ENCODE measurements at places on chromosomes 3 and 15.

DNA sequence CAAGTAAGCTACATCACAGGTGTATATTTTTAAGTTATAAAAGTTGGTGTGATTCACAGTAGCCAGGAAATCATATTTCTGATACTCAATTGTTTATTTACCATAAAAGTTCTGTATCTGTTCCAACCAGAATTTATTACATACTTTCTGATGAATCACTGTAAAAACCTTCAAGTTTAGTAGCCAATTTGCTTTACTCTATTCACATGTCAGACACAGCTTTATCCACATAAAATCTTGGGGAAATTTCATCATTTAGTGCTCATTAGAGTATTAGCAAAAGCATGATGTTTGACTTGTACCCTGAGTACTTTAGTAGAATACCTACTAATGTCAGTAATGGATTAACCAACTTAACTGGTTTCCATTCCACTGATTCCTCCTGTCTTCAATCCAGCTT, 249.8 kb downstream of the POLQ start:
- DNase-seq: no peak

- DNase-seq: no peak
Measured at GRCh38 chr3:172219750-172220149, 180.4 kb downstream of the FNDC3B start.

DNA sequence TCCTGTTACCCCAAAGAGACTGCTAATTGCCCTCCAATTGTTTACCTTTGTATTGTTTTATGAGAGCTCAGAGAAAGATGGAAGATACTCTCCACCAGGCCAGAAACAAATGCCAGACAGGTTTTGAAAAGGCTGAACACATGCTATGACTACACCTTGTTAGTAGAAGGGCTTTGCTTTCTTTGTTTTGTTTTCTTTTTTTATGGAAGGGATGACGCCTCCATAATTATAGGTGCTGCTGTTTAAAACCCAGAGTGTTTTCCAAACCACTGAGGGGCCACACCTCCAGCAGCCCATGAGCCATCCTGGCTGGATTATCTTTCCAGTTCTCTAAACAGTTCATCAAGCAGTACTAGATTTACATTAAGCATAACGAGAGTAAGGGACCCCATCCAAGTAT, 5.6 kb upstream of the FOXP1 start:
- DNase-seq: no peak

DNA sequence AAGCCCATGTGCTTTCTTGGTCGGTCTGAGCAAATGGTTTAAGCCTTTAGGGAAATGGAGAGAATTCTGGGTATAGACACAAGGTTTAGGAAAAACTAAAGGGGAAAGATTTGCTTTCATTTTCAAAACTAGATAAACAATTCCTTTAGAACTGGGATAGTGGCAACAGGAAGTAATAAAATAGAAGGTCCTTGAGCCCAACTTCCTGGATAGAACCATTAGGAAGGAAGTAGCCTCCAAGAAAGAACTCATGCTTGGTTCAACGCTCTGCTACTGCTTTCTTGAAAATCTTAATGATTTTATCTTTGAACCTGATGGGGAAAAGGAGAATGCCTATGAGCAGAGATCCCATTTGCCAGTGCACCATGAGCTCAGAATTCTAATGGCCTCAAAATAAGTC, 147.0 kb upstream of the THRB start:
- peak; percentile 6 for DNase-seq

DNA sequence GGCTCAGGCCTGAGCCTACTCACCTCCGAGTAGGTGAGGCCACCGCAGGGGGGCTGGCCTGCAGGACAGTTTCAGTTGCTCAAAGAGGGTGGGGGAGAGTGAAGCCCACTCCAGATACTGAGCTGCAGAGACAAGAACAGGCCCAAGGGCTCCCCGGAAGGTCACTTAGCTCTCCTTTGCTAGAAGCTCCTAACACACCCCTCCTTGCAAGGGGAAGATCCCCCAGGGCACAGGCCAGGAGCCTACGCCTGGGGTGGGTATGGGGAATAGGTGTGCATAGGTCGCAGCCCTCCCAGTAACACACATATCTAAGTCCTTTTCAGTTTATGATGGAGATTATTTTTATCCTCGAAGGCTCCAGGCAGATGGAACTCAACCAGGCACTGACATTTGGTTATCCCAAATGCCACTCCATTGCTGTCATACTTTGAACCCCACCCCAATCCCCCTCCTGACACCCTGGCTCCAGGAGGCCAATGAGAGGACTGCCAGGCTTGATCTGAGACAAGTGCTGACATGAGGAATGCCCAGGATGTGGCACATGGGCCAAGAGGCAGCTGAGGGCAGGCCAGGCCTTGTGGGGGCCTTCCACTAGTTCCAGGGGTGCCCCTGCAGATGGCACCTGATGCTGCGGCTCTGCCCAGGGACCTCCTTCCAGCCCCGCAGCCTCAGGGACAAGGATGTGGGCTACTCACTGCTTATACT, 1.1 kb upstream of the MUSTN1 start:
- DNase-seq: no peak

GRCh38 chr3:50673931-50674330, 796 bp upstream of the DOCK3 start:
- peak; percentile 54 for DNase-seq

DNA sequence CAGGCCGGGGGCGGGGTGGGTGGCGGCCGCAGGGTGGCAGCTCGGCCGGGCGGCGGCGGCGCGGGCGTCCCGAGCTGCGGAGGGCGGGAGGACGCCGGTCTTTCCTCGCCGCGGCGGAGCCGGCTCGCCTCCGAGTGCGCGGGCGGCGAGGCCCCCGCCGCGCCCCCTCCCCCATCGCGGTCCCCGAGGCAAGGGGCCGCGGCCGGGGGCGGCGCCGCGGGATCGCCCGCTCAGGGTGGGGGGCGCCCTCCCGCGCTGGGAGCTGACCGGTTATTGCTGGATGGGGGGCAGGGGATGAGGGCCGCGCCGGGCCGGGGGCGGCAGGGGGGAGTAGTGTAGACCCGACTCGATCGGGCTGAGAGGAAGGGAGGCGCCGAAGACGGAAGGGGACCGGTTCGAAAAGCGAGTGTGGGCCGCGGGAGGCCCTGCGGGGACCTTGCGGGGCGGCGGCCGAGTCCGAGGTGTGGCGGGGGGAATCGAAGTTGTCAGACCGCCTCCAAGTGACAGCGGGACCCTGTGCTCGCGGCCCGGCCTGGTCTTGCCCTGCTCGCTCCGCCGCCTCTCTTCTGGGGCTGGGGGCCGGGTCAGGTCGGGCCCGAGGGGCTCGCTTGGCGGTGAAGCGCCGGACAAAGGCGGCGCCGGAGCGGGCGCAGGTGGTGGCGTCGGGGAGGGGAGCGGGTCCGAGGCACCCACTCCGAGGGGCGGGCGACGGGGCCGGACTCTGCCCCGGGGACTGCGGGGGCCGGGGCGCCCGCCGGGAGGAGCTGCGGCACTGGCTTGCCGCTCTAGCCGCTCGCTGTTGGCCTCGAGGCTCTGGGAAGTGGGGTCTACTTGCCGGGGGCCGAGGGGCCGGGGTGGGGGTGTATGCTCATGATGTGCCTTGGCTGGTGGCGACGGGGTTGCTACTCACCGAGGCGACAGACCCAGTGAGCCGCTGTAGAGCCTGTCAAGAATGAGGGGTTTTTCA, 1.1 kb downstream of the BAHD1 start:
- no peak for DNase-seq

GRCh38 chr15:45099549-45100165, 14.3 kb downstream of the DUOX2 start:
- no peak for DNase-seq

DNA sequence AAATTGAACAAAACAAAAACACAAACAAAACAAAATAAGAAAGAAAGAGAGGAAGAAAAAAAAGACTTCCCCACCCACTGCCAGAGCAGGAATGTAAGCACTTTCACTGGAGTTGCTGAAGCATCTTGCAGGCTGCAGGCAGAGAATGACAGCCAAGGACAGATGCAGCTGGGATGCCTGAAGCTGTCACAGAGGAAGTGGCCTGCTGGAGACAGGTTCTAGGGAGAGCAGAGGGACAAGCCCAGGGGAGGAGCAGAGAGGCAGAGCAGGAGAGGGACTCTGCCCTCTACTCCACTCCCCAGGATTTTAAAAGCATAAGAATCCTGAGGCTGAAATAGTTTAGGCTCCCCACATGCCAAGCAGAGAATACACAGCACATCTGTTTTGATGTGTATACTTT, 326.2 kb downstream of the TUSC7 start:
- DNase-seq: peak; percentile 65

DNA sequence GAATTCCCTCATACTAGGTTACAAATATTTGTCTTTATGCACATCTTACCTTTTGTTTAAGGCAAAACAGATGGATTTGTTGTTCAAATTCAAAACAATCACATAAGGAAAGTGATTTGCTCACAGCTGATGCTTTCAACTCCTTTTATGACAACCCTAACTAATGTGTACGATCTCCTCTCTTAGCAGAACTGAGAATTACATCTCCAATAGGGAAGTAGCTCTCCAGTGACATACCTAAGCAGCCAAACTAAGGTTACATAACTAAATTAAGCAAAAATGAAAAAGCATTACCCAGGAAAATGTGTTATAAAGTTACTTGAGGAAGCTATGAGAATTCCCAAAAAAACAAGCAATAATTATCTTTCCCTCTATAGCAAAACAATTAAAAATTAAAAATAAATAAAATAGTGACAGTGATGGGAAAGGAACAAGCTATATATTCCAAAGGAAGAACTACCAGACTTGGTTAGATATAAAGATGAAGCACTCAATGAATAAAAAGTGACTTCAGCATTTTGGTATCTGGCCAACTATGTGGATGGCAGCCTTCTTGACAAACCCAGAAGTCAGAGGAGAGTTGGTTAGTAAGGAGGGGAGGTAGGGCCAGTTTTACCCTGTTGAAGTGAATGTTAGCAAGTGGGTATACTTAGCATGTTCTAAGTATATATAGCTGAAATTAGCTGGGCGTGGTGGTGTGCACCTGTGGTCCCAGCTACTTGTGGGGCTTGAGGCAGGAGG, 32.4 kb downstream of the PEAK1 start:
- DNase-seq: no peak

DNA sequence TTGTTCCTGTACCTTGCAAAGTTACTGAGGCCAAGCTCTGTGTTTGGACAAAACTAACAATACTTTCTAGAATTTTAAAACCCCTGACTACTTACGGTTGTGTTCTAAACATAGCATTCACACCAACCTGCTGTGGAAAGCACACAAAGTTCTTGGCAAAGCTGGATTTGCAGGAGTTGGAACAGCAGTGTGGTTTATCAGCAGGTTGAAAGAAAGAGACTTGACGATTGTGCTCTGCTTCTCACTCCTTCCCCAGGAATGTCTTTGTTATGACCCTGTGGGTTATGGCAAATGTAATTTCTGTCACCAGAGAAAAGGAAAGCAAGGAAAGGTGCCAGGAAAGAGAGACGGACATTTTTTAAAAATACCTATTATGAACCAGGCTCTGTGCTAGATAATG, 165.5 kb upstream of the TGFBR2 start:
- DNase-seq: no peak

- no peak for DNase-seq
Measured at GRCh38 chr15:63301088-63301487, 23.7 kb downstream of the APH1B start.

- DNase-seq: no peak
Measured at GRCh38 chr3:66015841-66016240, 22.9 kb downstream of the MAGI1 start.

DNA sequence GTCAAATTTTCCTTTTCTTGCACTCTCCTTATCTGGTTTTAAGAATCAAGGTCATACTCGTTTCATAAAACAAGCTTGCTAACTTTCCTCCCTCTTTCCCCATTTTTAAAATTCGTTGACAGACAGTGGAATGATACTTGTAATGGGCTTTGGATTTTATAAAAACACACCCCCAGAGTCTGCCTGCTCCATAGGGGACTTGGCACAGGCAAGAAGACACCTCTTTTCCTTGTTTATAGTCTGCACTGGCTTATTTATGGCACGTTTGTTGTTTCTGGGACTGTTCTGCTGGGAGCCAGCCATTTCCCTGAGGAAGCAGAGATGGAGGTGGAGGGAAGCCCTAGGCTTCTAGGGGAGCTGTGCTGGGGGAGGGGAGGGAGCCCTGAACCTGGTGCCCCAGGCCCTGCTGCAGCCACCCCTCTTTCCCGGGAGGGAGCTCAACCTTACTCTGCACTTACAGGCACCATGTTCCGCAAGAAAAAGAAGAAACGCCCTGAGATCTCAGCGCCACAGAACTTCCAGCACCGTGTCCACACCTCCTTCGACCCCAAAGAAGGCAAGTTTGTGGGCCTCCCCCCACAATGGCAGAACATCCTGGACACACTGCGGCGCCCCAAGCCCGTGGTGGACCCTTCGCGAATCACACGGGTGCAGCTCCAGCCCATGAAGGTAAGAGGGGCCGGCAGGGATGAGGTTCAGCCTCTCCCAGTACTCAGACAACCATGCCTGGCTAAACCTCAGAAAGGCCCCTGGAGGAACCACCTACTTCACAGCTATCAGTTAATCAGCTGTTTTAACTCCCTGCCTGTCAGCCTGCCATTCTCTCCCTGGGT, 18.3 kb downstream of the ANKRD63 start:
- DNase-seq: no peak

DNA sequence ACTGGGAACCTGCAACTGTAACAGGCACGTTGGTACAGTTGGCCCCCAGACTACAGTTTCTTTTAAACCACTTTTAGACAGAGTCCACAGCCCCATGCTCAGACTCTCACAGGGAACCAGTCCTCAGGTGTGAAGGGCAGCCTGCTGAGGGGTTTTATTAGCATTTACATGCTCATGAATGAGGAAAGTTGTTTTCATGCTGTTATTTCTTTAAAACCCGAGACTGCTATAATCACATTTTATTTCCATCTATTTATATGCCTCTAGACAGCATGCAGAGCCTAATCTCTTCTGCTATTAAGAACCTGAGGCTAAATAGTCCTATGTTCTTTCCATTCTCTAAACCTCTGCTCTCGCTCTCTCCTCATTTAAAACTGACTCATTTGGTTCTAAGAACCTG, 26.3 kb upstream of the FSIP1 start:
- no peak for DNase-seq

GRCh38 chr3:47850564-47851410, 47.8 kb downstream of the DHX30 start:
- DNase-seq: no peak
